T-helper 17 cell (primary cell): ENCODE measurements at places on chromosomes 1 and 21.

DNA sequence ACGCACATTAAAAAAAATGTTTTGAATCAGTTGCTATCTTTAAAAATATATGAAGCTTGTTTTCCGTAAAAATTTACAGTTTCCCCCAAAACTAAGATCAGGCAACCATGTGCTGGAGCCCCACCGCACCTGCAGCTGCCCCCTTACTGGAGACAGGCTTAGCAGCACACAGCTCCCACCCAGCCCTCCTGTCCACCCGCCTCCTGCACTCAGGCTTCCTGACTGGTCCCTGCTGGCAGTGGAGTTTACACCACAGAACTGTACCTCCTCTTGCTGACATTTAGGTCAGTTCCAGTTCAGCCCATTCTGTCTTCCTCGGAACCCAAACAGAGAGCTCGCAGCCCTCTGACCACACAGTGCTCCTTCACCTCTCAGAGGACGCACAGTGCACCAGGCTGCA, 2.1 kb downstream of the GPR161 start:
- no peak for DNase-seq

DNA sequence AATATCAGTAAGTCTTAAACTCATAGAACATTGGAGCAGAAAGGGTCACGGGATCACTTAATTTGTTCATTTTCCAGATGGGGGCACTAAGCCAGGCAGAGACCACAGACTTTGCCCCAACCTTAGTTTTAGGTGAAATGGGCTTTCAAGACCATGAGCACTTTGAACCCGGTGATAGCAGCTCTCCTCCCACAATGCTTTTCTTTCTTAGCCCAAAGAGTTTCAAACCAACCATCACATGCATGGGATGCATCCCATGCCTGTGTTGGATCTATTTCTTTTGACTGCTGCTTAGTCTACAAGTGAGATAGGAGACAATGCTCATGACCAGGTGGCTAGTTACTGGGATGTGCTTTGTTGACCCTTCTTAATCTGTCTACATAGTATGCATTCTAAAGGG, 240.6 kb downstream of the NUF2 start:
- no peak for DNase-seq

DNA sequence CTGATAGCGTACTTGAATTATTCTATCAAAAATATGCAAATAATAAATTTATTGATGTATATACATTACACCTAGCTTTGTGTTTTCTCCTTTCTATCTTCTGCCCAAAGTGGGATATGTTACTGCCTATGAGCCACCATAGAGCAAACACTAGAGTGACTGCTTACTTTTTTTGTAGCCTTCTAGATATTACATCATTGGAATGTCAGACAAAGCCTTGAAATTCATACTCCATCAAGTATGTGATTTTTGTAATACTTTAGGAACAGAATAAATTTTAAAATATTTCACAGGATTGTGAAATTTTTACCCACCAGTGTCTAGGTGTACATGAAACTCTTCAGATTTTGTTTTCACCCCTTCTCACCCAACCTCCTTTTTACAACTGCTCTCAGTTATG, 787.6 kb downstream of the USP25 start:
- DNase-seq = no peak

DNA sequence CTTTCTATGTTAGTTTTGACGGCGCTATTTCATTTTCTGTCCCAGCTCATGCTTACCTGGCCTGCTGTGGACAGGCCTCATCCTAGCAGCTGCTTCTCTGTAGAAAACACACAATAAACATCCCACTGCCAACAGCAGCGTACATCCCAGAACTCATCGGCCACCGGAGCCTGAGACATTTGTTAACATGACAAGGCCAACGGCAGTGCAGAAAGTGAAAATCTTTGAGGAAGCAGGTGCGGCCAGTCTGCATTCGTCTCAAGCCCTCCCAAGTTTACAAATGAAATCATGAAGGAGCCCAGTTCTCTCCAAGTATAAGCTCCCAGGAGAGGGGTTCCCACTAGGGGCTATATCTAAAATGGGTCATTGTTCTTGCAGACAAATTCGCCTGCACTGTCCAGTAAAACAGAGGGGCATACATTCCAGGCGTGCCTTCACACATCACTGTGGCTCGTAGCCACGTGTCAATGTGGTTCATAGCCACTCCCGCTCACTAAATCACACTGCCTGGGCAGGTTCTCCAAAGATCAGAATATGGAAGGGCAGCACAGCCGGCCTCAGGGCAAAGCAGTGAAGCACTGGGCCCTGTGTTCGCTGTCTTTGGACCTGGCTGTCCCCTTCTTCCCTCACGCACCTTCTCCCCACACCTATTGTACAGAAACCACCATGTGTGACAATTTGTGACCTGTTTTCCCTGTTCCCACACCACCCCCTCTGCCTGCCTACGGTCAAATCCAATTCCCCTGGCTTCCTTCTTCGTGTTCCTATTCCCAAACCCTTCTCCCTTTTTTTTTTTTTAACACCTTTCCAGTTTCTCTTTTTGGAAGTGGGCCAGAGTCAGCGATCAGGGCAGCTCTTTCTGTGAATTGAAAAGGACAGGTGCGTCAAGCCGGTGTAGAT, 27.0 kb upstream of the ABCG1 start:
- DNase-seq = no peak

DNA sequence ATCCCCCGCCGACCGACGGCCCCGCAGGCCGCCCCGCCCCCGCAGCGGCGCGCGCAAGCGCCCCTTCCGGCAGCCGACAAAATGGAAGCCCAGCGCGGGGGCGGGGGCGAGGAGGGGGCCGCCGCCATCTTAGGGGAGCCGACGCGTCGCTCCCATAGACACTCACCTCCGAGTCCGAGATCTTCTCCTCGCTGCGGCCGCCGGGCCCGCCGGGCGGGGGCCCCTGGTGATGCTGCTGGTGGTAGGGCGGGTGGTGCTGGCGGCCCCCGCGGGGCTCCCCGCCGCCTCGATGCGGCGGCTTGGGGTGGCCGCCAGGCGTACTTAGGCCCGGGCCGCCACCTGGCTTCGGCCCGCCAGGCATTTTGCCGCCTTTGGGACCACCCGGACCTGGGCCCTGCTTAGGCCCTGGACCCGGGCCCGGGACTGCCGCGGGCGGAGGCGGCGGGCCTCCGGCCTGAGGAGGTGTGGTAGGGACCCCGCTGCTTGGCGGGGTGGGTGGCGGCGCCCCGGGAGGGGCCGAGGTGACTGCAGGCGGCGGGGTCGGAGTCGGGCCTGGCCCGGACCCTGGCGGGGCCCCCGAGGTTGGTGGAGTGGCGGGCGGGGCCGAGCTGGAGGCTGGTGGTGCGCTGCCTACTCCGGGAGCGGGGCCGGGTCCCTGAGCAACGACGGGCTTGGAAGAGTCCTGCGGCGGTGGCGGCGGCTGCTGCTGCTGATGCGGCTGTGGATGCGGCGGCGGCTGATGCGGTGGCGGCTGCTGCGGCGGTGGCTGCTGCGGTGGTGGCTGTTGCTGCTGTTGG, 691 bp downstream of the SFPQ start:
- peak; percentile 89 for DNase-seq

- no peak for DNase-seq
Measured at GRCh38 chr1:45370575-45370974, 30.3 kb upstream of the MUTYH start.

DNA sequence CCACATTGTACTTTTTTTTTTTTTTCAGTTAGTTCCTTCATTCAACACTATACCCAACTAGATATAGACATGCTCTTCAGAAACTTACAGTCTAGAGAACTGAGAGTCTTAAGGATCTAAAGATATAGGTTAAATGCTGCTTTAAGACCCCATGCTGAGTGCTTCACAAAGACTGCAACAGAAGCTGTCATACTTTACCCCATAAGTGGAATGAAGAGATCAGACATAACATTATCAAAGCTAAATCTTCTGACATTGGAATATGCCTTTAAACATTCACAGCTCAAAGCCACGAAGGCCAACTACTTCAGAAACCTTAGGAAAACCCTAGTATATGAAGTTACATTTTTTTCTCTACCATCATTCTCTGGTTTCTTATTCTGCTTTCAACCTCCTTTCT, 666.4 kb downstream of the KCNT2 start:
- DNase-seq = no peak

GRCh38 chr21:26506956-26507355, 66.1 kb downstream of the CYYR1 start:
- DNase-seq = no peak

- DNase-seq = no peak
Measured at GRCh38 chr1:17250601-17251000, 1.7 kb downstream of the PADI3 start.

- DNase-seq = no peak
Measured at GRCh38 chr1:98276514-98276913, 355.7 kb upstream of the DPYD start.

DNA sequence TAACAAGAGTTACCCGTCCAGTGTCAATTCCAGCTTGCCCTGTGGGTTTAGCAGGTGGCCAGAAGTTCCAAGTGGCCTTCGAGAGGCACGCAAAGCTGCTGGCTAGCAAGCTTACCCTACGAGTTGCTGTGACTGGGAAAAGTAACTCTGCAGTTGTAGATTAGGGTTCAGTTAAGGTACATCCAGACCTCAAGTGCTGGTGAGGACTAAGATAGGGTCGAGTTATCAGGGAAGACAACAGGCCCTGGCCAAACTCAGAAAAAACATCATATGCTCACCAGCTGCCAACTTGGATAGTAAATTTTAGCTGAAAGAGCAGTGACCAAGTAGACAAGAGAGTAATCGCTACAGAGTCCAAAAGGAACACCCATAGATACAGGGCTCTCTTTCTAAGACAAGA, 27.7 kb upstream of the LRRC7 start:
- DNase-seq = no peak
